Inflammatory macrophage treated with lipopolysaccharide for 1 hour (primary cell): ENCODE measurements at places on chromosomes 4 and X.

- DNase-seq: no peak
Observed at GRCh38 chr4:55080174-55080865, 45.1 kb downstream of the KDR start.

DNA sequence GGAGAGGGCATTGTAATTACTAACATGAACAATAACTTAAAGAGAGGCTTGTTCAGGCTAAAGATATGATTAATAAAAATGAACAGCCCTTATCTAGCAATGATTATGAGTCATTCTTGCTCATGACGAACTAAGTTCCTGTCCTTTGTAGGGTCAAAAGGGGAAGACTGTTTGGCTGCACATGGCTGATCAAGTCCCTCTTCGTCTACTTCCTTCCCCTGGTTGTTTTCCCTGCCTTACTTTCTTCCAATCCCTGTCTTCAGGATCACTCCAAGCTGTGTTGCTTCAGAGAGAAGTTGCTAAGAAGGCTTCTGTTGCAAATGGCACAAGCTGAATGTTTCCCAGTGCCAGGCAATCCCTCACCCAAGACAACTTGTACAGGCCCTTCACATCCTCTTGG is 115.0 kb upstream of the HS3ST1 start:
- DNase-seq: peak; percentile 54

DNA sequence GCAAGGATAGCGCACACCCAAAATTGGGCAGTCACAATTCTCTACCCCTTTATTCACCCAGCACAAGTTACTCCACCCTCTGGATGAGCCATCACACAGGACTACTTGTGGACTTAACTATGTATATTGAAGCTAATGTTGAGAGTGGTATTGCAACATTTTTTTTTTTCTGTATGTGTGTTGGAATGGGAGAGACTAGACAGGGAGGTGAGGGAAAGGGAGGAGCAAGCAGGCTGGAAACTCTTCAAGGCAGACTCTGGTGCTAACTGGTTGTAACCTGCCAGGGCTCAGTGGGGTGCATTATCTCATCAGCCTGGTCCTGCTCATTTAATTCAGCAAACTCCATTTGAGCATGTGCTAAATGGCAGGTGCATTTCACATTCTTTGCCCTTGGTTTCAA is 18.4 kb upstream of the CWH43 start:
- no peak for DNase-seq

GRCh38 chr4:149914119-149915115 is 98.8 kb upstream of the IQCM start:
- DNase-seq: peak; percentile 52
